SIG-M5 (cell line): ENCODE measurements at places on chromosomes 16 and 17.

DNA sequence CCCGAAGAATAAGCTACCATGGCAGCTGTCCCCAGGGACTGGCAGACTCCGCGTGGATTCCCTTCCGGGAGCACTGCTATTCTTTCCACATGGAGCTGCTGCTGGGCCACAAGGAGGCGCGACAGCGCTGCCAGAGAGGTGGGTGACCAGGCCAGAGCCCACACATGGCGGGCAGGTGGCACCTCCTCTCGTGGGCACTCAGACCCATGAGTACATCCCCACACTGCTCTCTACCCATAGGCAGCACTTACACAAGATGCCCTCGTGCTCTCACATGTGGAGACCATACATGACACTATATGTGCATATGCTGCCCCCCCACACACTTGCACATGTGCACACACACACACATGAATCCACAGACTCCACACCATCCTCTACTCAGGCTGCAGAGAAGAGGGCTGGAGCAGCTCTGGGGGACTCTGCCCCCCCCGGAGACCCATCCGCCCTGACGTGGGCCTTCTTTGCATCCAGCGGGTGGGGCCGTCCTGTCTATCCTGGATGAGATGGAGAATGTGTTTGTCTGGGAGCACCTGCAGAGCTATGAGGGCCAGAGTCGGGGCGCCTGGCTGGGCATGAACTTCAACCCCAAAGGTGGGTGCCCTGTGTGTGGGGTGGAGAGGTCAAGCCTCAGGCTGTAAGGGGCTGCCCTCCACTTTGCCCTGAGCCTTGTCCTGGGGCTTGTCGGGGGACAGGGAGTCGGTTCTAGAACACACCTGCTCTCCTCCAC, 62.9 kb downstream of the MRC2 start:
- DNase-seq, result no peak

GRCh38 chr16:5850632-5851392, 753.2 kb upstream of the EEF2KMT start:
- no peak for DNase-seq

- DNase-seq, result no peak
Measured at GRCh38 chr17:73214008-73214407, 21.2 kb downstream of the COG1 start.

- no peak for DNase-seq
Measured at GRCh38 chr16:64589836-64590235, 532.0 kb downstream of the CDH11 start.

GRCh38 chr17:47864791-47865216, 13.8 kb upstream of the SP6 start:
- DNase-seq, result no peak

GRCh38 chr16:19980632-19981265, 92.9 kb downstream of the GPR139 start:
- DNase-seq, result no peak

DNA sequence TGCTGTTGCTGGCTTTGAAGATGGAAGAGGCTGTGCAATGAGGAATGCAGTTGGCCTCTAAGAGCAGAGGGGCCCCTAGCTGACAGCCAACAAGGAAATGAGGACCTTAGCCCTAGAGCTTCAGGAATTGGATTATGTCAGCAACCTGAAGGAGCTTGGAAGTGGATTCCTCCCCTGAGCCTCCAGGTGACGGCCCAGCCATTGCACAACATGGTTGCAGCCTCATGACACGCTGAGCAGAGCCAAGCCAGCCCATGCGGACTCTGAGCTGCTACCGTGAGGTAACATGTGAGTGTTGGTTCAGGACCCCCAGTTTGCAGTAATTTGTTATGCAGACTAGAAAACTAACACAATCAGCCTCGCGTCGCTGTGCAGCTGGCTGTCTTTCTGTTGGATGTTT, 20.2 kb downstream of the CCDC42 start:
- no peak for DNase-seq

GRCh38 chr17:69090365-69090764, 29.6 kb upstream of the ABCA9 start:
- DNase-seq, result no peak

DNA sequence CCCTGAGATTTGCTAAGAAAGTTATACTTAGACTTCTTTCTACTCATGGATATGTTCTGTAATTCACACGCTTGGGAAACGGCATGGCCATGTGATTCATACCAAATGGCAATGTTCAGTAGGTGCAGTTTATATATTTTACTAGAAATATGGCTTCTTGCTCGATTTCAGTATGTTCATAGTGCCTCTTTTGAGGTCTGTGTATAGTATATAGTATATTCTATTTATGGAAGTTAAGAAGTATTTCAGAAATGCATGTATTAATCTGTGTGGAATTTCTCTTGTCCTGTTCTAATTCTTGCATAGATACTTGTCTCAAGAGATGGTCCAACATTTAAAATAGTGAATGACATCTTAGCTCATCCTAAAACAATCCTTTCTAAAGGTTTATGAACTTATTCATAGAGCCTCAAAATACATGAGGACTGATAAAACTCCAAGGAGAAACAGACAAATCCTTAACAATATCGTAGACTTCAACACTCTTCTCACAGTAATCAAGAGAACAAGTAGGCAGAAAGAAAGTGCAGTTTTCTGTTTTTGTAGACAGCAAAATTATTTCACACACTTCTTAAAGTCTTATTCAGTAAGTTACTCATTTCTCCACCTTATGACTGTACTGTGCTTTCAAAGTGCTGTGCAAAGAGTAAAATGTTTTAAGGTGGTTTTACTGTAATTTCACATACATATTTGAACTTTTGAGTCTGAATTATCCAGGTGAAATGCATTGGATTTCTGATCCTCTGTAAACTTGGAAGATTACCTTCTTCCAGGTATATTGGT, 11.1 kb downstream of the BPTF start:
- DNase-seq, result no peak

DNA sequence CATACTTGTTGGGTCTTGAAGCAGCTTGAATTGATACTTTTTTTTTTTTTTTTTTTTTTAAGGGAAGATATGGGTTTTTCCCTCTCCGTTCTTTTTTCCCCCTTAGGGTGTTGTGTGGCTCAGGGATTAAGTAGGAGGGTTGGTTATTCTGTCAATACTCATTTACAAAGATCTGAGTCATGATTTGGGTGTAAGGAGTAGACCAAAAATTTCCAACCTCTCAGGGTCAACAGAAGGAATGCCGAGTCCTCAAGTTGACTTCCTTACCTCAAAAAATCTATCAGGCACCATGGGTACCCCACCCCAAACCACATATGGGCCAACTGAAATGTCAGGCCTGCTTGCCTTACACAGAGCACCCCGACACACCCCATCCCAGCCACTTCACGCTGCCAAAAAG, 230.5 kb downstream of the CCDC182 start:
- DNase-seq, result no peak

DNA sequence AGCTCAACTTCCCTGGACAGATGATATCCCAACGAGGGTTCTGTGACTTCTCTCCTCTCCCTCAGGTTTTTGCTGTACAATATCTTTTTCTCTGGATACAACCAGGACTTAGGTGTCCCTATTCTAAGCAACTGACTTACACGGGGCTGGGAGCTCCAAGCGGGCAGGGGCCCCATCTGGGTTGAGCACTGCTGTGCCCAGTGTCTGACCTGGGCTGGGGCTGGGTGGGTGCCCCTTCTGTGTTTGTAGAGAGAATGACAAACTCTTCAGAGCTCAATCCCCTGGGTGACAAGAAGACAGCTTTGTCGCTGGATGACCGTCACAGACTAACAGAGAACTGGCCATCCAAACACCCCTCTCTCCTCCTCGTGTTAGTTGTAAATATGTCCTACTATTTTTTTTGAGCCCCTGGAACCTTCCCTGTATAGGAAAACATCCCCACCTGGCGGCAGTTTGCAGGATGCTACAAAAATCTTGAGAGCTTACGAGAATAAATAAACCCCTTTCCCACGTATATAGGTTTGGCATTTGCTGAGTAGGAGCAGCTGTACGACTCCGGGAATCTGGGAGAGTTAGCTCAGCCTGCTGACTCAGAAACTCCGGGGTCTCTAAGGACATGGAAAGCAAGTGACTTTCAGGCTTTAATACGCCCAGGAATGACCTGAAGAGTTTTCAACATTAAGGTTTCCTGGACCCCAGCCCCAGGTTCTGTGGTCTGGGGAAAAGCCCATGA, 23.7 kb upstream of the RCVRN start:
- DNase-seq, result no peak

DNA sequence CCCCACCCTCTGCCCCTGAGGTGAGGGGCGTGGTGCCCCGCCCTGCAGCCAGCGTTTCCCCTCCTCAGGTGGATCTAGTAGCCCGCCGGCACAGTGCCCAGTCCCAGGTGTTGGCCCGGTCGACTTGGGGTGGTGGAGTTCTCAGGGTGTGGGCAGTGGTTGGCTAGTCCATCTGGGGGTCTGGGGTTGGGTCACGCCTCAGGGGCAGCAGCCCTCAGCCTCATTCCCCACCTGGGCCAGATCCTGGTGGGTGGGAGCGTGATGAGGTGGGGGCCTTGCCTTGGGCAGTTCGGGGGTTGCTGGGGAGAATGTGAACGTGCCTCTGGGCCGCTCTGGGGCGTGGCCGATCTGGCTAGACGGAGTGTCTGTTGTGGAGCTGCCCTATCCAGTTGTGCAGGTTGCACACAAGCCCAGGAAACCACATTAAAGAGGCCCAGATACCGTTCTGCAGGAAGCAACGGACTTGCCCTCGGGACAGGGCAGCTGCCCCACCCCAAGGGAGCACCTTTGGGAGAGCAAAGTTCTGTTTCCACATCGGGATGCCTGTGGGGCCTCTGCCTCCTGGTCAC, 32.0 kb downstream of the GSE1 start:
- DNase-seq, result no peak

- no peak for DNase-seq
Measured at GRCh38 chr16:16928532-16929109, 542.1 kb downstream of the XYLT1 start.

DNA sequence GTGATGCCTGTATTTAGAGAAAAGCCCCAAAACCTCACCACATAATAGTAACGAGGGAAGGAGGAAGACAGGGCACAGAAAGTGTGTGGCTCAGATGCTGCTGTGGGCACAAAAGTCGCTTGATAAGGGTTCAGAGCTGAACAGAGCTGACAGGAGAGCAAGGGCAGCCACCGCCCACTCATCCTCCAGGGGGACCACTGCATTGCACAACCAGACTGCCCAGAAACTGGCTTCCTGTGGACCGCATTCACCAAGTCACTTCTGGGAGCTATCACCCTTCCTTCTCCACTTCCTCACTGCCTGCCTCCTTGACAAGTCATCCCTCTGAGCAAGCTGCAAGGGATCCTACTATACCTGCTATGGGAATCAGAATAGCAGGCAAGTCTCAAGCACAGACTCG, 512.4 kb upstream of the CDH11 start:
- no peak for DNase-seq

DNA sequence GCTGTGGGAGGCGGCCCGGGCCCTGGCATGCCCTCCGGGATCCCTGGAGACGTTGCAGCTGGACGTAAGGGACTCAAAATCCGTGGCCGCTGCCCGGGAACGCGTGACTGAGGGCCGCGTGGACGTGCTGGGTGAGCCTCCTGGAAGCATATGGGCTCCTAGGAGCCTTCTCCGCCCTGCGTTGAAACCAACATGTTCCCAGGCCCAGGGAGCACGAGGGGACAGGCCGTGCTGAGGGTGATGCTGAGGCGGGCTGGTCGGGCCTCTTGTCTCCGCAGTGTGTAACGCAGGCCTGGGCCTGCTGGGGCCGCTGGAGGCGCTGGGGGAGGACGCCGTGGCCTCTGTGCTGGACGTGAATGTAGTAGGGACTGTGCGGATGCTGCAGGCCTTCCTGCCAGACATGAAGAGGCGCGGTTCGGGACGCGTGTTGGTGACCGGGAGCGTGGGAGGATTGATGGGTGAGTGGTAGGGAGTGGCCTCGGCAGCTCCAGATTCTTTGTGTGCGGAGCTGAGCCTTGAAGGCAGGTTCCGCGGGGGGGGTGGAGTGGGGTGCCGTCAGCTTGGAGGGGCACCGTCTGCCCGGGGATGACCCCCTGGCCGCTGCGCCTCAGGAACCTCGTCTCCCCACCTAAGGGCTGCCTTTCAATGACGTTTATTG, 567 bp downstream of the HSD17B1 start:
- no peak for DNase-seq

DNA sequence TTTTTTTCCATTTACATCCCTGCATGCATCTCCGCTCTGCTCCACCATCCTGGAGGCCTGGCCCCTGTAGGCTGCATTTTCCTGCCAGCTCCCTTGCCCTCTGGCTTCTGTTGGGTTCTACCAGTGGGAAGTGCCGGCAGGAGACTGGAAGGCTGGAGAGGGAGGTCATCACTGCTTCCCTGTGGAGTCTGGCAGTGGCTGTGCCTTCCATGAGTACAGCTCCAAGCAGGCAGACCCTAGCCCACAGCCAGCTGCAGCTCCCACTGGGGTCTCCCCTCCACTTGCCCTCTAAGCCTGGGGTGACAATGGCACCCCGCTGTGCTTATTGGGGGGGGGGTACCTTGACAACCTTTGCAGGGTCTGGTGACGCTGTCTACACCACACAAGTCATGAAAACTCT, 37.3 kb downstream of the MMP15 start:
- no peak for DNase-seq

DNA sequence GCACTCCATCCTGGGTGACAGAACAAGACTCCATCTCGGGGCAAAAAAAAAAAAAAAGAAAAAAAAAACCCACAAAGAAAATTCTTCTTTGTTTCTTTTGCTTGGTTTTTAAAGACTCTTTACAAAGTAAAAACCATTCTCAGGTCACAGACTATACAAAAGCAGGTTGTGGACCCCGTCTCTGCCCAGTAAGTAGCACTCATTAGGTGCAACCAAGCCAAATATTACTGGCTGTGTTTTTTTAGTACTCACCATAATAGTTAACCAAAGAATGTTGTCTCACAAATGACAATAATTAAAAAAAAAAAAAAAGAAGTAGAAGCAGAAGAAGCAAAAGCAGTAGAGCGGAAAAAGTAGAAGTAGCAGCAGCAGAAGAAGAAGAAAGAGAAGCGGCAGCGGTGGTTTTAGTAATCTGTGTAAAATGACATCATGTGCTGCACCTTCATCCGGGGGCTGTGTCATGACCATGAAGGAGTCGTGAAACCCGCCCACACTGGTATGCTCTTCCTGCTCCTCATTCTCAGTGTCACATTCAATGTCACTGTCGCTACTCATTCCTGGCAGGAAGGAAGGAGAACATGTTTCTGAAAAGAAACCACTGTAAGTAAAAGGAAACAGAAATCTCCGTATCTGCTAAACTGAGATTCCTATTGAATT, 105.4 kb downstream of the TRIM37 start:
- DNase-seq, result peak; percentile 78
